ENCODE measurements at places on chromosomes 7 and 10.

DNA sequence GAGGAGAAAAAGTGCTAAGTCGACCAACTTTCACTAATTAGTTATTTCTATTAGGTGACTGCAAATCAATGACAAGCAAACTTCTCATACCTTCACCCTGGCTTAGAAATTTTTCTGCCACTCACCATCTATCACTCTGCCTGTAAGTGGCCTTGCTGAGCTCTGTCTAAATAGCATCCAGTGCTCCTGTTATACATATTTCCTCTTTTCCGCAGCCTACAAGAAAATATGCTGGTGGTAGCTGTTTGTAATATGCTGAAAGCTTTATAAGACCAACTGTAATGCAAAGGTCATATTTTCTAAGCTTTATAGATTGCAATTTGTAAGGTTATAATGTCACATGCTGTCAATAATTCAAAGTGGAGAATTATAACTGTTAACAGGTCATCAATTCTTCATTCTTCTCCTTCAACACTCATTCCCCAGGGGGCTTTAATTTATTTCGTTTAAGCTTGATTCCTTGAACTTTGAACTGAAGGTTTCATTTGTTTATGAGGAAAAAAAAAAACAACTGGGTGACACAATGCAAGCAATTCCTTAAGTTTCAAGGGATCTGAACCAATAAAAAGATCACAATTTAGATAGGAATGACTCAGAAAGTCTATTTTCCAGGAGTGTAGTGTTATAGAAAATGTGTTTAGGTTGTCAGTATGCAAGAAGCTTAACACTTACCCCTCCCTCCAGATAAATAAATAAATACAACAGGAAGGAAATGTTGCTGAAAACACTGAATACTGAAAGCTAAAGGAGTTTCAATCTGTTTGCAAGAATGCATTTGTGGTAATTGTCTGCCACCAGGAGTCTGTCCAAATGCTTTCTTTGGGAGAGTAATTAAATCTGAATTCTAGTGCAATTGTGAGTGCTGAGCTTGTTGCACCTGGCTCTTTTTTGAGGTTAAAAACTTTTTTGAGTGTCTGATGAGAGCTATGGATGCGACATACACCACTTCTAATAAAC is 183.7 kb downstream of the SORCS1 start:
- DNase-seq: no peak

DNA sequence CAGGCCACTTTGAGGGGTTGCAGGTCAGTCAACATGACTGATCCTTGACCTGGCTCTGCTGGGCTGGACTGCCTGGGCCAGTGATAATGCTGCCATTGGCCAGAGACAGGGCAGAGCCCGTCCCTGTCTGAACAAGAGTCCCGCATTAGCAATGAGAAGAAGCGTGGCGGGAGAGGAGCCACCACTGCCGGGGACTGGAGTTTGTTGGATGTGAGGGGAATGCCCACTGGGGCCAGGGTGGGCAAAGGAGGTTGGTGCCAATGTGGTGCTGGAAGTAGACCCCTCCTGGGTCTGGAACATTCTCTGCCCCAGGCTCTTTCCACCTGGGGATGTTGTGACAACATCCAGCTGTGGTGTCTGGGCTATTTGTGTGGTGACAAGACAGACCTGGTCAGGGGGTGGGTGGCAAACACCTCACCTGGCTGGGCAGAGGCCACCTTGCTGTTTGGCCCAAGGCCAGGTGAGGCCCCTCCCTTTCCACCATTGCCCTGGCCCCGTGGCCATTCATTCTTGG is 7.6 kb downstream of the SAP25 start:
- DNase-seq: no peak

DNA sequence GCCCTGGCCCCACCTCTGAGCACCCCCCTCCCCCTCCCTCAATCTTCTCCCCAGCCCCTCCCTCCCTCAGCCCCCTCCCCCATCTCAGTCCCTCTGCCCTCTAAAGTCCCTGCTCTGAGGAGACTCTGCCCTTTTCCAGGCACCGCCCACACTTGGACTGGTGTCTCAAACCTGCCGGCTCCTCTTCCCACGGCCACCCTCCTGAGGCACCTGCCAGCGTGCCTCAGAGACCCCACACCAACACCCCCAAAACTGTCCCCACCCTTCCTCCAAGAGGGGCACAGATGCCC is 34.6 kb upstream of the HSPB1 start:
- DNase-seq: no peak

GRCh38 chr7:28458732-28459131 is 46.4 kb downstream of the CREB5 start:
- DNase-seq: no peak

GRCh38 chr10:69748621-69749020 is 53.1 kb upstream of the COL13A1 start:
- no peak for DNase-seq

- DNase-seq: no peak
These were observed 1.0 kb upstream of the CYP2W1 start for GRCh38 chr7:981793-982510.

- no peak for DNase-seq
These were observed 70.4 kb upstream of the NFE2L3 start for GRCh38 chr7:26081638-26082037.

GRCh38 chr10:52488606-52489485 is 174.8 kb downstream of the DKK1 start:
- DNase-seq: peak; percentile 61

- no peak for DNase-seq
These were observed 84.1 kb upstream of the INSYN2A start for GRCh38 chr10:127280446-127280845.
